ENCODE measurements at places on chromosomes 5 and 9.

DNA sequence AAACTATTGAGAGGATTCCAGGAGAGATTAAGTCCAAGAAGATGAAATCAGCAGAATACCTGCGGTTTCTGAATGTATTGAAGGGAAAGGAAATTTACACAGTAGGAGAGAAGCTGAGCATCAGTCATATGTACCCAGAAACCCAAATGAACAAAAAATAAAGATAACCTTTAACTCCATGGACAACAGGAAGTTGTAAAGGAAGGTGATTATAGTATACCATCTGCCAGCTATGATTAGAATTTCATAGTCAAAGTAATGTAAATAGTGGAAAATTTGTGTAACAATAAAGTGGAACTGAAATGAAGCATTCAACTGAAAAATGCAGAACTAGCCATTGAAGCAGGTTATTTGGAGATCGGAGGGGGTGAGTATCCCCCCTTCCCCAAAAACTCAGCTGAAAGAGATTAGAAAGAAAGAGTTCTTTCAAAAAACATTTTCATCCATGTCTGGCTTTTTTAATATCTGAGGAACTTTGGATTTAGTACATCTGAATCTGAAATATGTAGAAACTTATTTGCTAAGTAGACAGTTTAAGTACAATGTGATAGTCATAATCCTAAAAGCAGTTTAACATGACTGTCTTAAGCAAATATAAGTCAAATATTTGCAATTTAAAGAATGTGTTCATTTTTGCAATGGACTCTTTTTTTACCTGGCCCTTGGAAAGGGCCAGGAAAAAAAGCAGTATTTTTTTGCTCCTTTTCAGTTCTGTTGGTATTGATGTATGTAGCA is 58.4 kb downstream of the APC start:
- DNase-seq: peak; percentile 15

DNA sequence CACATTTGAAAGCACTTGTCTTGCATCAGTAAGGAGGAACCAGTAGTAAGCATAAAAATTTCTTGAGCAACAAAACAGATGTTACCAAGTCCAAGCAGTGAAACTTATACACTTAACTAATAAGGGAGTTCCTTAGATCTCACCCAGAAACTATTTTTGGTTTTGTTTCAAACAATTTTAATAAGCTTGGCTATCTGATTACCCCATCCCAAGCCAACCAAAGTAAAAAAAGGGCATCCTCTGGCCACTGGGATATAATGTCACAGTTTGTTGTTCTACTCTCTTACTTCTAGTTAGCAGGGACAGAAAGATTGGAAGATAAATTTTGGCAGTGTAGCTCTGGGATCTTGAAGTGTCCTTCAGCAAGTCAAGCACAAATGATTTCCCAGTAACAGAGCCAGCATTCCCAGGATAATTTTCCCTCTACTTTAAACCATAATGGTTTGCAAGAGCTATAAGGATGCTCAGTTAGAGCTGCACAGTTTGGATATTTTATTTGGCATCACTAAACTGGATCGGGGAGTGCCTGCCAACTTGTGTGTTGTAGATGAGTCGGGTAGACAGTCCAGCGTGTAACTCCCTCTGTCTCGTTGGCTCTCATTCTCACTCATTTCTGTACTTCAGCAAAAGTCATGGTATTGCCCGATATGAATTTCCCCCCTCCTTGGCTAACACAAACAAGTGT is 161.9 kb upstream of the HMHB1 start:
- DNase-seq: no peak

DNA sequence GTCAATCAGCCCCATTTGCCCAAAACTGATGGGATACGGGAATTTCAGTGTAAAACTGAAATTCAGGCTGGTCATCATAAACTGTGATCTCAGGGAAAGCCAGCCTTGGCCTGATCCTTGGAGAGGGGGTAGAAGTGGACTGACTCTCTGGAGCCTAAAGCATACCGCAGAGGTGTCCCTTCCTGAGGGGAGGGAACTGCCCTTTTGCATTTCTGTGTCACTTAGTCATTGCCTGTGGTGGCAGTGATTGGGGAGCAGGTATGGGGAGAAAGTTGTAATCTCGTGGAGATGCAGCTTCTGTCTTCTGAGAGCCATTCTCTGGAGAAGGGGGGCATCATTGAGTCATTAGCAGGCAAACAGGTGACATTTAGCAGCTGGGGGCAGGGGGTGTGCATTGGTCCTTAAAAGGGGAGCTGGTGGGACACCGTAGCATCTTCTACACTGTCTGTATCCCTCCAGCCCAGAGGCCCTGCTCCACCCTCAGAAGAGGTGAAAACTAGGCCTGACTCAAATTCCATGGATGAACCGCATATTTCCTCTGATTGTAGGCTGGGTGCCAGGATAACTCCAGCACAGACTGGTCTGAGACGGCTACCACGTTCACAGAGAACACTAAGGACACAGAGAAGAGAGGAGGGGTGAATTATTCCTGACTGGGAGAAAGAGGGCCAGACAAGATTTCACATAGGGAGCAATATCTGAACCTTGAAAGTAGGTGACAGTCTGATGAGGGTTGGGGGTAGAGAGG is 143.3 kb downstream of the SEC61B start:
- DNase-seq: peak; percentile 89

- DNase-seq: no peak
These were observed 1.7 kb downstream of the SRD5A1 start for GRCh38 chr5:6634788-6635430.

- no peak for DNase-seq
These were observed at the start of gene GABRA1 for GRCh38 chr5:161847941-161848391. Gene GABRA1, plus strand, starts transcription at chr5:161848120. Its CDS starts 2,691 bp downstream, at chr5:161850811.

- peak; percentile 83 for DNase-seq
These were observed 32.2 kb downstream of the PCDH1 start for GRCh38 chr5:141846031-141846430.

DNA sequence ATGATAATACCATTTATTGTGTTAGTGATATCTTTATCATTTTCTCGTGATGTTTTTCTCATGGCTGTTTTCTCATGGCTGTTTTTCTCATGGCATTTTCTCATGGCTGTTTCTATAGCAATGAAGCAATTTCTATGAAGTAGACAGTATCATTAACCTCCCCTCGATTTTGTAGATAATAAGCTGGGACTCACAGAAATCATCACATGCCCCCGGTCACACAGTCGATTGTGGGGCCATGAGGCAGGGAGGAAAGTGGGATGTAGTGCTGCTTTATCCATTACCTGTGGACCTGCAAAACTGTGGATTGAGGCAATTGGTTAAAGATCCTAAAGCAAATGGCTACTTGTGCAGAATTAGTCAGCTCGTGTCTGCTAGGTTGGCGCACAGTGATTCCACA is 47.3 kb downstream of the TGFBI start:
- no peak for DNase-seq

GRCh38 chr5:4627131-4627530 is 513.0 kb upstream of the ADAMTS16 start:
- DNase-seq: no peak

GRCh38 chr5:40401284-40402006 is 278.3 kb upstream of the PTGER4 start:
- DNase-seq: peak; percentile 41

- DNase-seq: no peak
These were observed 20.6 kb downstream of the FAM78A start for GRCh38 chr9:131255676-131256197.

DNA sequence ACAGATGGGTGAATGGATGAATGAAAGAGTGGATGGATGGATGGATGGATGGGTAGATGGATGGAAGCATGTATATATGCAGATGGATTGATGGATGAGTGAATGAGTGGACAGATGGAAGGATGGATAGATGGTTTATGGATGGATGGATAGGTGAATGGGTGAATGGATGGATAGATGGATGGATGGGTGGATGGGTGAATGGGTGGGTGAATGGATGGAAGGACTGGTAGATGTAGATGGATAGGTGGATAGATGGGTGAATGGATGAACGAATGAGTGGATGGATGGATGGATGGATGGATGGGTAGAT is 85.1 kb downstream of the COL5A1 start:
- no peak for DNase-seq

DNA sequence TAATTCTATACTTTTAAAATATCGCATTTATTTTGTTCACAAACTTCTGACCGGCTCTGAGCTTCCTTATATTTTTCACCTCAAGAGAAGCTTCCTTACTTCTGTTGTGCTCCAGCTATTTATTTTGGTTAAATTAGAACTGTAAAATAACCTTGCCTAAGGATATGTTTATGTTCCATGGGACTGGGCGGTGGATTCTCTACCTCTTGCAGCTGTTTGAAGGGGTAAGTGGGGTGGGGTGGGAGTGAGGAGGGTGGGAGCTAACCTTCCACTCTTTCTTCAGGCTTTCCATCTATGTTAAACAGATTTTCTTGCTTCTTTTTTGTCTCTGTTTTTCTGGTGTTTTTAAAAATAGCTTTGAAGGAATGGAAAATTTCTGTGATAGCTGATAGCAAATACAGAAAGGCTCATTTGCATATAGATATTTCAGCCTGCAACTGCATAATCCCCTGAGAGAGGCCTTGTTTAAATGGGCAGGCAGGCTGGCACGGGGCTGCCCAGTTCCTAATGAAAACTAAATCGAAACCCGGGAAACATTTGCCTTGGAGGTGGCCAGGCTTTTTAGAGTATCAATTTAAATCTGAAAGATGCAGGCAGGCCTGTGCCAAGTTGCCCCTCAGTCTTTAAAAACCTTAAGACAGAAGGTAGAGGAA is 122.1 kb upstream of the DMAC1 start:
- no peak for DNase-seq

GRCh38 chr5:122187426-122187825 is 58.1 kb downstream of the ZNF474 start:
- DNase-seq: peak; percentile 48

DNA sequence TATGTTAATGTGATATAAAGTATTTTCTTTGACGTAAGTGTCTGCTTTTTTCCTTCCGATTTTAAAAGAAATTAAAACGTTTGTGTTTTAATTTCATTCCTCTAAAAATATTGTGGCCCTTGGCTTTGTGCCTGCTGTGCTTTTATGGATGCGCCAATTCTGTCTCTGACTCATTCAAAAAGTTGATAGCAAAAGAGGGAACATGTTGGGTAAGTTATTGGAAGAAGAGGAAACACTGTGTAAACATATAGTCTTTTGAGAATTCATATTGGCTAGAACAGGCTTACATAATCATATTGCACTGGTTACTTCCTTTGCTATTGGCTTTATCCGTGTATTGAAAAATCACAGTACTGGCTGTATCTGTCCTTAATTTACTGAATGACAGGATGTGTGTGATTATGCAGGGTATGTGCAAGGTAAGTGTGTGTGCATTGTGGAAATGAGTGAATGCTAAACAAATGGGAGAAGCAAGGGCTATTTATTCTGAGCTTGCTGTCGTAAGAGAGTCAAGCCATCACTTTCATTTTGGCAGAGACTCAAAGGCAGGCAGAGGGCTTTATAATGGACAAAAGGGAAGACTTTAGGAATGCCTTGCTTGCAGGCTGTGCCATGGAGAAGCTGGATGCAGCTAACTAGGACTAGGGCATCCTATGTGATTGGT is 67.8 kb downstream of the SGCD start:
- DNase-seq: peak; percentile 38

GRCh38 chr5:6468104-6468503 is 19.4 kb downstream of the UBE2QL1 start:
- DNase-seq: no peak

GRCh38 chr9:93089024-93089423 is 7.0 kb upstream of the CARD19 start:
- no peak for DNase-seq

DNA sequence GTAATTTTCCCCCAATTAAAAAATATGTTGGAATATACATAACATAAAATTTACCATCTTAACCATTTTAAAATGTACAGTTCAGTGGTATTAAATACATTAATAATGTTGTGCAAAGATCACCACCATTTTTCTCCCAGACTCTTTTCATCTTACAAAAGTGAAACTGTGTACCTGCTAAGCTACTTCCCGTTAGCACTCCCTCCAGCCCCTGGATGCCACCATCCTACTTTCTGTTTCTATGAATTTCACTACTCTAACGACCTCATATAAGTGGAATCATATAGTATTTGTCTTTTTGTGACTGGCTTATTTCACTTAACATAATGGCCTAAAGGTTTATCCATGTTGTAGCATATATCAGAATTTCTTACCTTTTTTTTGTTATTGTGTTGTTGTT is 112.9 kb downstream of the HSPA4 start:
- no peak for DNase-seq

Data from fibroblast of skin of right biceps (primary cell).